ENCODE measurements at places on chromosomes 1 and 21.

DNA sequence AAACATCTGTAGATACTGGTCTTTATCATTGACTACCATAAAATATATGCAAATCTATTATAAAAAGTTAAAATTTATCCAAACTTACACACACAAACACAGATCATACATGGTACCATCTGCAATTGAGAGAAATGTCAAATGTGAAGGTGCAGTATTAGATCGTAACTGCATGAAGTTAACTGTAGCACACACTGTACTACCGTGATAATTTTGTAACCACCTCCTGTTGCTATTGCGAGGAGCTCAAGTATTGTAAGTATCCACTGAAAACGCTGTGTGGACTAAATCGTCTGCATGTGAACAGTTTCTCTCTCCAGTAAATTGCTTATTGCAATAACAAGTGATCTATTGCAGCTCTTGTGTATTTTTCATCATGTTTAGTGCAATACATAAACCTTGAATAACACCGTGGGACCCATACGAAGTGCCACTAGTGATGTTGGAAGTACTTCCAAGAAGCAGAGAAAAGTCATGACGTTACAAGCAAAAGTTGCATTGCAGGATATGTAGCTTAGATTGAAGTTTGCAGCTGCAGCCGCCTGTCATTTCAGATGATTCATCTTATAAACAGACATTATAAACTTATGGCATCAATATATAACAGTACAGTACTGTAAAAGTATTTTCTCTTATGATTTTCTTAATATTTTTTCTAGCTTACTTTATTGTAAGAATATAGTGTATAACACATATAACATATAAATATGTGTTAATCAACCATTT is 172.9 kb downstream of the SDCCAG8 start:
- no peak for DNase-seq

- no peak for DNase-seq
These were observed 48.7 kb upstream of the DMRTA2 start for GRCh38 chr1:50471967-50472366.

- no peak for DNase-seq
These were observed 224.1 kb downstream of the TRABD2B start for GRCh38 chr1:47772960-47773682.

DNA sequence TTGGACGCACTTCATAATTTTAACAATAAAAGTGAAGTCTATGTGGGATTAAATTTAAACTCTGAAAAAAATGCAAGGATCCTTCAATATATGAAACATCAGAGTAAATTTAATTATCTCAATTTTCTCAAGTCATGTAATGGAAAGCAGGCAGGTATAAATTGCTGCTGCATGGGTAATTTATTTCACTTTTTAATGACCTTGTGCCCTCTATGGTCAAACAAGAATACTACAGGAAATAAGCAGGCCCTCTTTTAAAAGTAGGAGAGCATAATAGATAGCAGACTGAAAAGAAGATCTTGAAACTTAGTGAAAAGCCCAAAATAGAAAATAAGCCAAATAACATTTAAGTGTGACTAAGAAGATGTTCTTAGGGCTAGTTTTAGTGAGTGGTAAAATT is 22.9 kb downstream of the BCAS2 start:
- DNase-seq, result no peak

DNA sequence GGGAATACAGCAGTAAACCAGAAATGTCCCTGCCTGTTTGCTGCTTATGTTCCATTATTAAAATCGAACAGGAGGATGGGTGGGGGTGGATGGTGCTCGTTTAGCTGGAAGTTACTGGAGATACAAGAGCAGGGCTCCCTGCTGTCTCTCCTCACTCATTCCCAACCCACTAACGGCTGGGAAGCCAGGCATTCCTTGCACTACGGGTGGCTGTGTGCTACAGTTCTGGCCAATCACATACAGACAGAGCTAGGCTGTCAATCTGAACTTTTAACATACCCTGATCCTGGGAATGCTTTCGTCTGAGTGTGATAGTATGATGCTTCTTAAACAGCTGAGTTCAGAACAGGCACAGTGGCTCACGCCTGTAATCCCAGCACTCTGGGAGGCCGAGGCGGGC is 7.0 kb downstream of the SIPA1L2 start:
- DNase-seq, result no peak

DNA sequence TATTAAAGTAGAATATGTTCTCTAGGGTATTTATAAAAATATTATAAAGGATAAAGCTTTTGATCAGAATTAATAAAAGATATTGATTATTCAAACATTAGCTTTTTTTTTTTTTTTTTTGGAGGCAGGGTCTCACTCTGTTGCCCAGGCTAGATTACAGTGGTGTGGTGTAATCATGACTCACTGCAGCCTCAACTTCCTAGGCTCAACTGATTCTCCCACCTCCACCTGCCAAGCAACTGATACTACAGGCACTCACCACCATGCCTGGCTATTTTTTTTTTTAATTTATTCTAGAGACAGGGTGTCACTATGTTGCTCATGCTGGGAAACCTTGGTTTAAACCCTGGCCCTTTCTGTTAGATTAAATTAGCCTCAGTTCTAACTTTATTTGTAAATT is 188.3 kb downstream of the CLEC20A start:
- DNase-seq, result no peak

DNA sequence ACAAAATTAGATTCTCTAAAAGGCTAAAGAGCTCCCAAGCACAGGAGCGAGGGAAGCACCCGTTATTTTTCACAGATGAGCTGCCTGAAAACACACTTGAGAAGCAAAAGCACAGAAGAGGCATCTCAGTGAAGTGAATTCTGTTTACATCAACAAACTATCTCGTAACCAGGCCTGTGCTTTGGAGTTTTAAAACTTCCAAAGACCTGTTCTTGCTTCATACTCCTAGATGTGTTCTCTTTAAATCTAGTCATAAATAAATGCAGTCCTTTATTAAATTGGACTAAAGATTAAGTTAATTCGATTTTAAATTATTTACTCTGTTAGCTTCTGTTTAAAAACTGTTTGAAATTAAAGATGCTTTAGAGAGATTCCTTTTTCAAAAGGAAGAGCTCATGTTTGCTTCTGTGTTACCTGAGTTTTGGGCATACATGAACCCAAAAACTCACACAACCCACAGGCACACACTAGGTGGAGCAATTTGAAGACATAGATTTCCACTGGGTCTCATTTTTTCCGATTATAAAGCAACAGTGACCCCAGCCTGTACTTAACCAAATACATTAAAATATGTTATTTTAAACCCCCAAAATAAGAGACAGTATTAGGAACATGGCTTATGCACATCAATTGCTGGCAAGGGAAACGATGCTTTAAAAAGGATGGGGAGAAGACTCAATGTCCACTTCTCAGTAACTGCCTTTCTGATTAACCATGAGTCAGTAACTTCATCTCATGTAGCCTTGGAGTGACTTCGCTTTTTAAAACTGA is 648.2 kb downstream of the SMYD3 start:
- DNase-seq, result no peak

DNA sequence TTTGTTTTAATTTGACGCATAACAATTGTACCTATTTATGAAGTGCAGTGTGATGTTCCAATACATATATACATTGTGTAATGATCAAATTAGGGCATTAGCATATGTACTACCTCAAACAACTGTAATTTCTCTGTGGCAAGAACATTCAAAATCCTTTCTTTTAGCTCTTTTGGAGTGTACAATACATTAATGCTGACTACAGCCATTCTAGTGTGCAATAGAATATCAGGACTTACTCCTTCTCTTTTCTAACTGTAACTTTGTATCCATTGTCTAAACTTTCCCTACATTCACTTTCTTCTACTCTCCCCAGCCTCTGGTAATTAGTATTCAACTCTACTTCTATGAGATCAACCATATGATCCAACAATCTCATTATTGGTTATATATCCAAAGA is 1177.4 kb downstream of the KCNT2 start:
- DNase-seq, result no peak

- DNase-seq, result no peak
These were observed 23.4 kb upstream of the RD3 start for GRCh38 chr1:211515090-211516023.

- DNase-seq, result no peak
These were observed 431.9 kb downstream of the PLPP3 start for GRCh38 chr1:56147459-56147858.

DNA sequence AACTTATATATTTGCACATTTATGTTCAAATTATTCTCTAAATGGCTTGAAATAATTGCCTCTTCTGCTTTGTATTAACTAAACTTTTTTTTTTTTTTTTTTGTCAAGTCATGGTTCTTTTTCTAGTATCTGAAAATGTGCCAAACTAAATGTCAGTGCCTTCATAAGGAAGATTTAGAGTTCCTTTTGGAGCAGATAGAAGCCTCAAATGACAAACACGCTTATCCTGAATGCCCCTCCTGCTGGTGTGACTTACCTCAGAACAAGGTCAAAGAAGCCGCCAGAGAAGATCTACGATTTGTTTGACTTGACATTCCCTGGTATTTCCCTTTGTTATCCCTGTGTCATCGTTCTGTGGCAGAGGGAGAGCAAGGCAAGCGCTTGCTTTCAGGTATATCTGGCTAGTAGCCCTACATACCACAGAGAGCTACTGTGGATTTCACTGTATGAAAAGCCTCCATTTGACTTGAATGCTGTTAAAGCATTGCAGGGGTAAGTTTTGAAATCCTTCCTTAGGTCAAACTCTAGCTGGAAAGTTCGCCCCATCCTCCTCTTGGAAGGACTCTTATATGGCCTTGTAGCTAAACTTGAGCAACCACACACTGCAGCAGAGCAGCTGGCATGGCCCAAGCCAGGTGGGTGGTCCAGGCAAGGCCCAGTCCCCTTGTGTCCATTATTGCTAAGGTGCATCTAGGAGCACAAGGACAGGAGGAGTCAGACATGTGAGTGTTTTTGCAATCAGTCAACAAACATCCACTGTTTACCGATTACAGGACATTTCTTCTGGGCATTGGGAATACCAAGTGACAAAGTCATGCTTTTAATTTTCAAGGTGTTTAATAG is 285.4 kb upstream of the USP25 start:
- no peak for DNase-seq

DNA sequence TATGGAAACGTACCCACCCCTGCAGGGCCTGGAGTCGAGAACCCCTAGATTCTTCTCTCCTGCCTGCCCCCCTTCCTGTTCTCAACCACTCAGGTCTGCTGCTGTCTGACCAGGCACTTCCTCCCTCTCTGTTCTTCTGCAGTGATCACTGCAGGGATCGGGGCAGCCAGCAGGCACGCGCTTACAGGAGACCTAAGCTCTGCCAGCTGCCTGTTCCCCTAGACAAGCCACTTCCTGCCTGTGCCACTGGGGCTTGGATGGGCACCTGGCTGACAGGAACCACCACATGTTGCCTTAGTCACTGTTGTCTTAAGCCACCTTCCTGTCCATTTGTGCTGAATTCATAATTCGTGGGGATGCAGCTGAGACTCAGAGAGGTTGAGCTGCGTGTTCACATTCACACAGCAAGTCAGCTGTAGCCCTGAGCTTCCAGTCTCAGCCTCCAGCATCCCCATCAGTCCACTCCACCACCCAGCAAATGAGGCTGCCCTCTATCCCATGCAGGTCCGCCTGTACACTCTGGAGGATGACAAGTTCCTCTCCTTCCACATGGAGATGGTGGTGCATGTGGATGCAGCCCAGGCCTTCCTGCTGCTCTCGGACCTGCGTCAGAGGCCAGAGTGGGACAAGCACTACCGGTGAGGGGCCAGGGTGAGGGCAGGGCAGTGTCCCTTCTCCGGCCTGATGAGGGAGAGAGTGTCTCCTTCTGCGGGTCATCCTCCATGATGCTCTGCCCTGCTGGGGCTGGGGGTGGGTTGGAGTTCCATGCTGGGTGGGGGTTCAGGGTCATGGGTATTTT is 18.6 kb downstream of the FAM151A start:
- DNase-seq, result no peak

GRCh38 chr1:207059881-207060280 is 6.8 kb downstream of the PFKFB2 start:
- DNase-seq, result no peak

Measured in DMS79 (cell line).